ENCODE measurements at places on chromosomes 5 and 9.

GRCh38 chr9:98873951-98874371, 66.5 kb downstream of the GALNT12 start:
- DNase-seq, result no peak

GRCh38 chr5:159616952-159617351, 286.7 kb upstream of the IL12B start:
- DNase-seq, result no peak

DNA sequence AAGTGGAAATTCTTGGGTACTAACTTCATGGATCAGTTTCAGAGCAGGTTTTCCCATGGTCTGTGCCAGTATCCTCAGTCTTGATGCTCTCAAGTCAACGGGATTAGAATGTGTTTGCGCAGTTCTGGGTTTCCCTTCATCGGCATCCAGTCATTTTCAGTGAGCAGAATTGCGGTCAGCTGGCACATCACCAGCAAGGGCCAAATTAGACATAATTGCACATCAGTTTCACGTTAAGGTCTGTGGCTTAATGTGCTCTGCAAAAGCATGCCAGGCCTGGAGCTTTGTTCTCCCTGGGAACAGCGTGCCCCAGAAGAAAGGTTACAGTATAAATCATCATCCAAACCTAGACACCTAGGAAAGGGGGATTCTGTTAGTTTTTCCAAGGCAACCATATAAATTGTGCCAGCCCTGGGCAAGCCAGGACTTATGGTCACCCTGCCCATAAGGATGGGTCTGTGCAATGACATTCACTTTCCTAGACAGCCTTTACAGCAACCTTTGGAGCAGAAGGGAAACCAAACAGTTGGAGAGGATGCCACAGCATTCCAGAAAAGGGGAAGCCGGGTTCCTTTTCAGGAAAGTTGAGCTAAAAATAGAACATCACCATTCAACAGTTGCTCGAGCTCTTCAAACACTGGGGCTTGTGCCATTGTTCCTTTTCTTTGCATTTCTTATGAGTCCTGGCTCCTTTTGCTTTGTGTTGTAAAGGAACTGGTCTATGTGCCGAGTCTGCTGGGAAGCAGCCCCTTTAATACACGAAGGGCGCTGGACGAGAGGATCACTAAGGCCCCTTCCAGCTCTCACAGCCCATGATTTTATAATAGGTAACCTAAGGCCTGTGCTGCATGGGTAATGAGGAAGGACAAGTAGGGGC, 23.1 kb downstream of the IQGAP2 start:
- DNase-seq, result peak; percentile 55

GRCh38 chr9:101028346-101029314, at the start of gene PLPPR1:
Gene PLPPR1 (plus strand): TSS chr9:101028727.
- peak; percentile 47 for DNase-seq

DNA sequence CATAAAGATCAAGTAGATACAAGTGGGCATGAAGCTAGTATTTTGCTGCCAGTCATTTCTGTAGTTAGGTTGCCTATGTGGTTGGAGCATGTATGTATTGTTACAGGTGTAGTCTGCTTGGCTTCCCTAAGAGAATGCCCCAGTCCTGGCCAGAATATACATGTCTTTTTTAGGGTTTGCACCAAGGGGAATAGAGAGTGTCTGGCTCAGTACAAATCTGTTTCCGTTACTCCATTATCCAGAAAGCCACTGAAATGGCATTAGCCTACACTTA, 23.2 kb downstream of the TGFBR1 start:
- DNase-seq, result no peak

GRCh38 chr5:118592229-118593002, 395.9 kb downstream of the DTWD2 start:
- DNase-seq, result no peak

DNA sequence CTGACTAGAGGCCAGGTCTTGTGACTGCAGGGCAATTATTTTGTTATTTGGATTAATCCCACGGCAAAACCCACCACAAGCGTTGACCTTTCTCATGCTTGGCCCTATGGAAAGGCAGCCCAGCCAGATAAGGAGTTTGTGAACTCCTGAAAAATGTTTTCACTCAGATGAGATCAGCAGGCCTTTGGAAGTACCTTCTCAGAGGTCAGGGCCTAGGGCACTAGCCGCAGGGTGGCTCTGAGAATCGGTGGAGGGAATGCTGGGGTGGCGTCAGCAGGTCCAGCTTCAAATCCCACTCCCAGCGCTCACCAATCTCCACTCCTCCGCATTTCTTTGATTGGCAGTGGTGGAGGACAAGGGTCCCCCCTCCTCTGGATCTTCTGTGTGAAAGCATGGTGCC, 194.4 kb downstream of the GADD45G start:
- no peak for DNase-seq

DNA sequence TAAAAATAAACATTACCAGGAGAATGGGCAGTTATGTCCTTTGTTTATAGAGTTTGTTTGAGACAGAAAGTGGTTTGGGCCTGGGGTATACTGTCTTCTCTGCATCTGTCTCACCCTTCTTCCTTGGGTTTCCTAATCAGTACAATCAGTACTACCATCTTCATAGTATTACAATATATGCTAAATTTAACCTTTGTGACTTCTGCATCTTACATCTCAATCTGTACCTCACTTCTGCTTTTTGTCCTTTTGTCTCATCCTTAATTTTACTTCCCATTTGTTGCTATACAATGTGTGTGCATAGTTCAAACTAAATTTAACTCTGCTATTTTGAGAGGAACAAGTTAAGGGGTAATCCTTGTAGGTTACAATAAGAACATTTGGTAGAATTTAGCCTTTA, 19.6 kb downstream of the FBXO38 start:
- no peak for DNase-seq

GRCh38 chr5:144117412-144117811, 53.0 kb downstream of the YIPF5 start:
- no peak for DNase-seq

DNA sequence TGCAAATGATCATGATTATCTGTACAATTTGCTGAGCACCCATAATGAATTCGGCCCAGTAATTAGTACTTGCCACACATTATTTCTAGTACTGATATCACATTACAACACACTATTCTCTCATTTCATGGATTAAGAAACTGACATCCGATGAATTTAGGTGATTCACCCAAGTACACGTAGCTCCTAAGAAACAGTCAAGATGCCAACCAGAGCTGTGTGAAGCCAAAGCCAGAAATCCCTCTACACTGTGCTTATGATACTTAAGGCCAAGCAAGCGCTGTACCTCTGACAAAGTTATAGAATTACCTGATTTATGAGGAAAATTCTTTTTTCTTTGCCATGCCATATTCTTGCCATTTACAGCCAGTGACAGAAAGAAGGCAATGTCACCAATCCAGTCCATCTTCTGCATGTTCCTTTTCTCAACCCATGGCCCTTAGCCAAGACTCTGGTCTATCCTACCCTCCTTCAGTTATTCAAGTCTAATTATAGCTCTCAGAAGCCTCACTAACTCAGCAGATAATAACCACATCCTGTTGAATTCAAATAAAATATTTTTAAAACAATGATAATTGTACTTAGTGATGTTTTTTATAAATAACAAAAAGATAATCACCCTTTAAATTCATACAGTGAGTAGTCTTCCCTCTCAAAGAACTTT, 74.3 kb upstream of the PTGER4 start:
- no peak for DNase-seq

Measured in H1 (cell line).